ENCODE measurements at places on chromosomes 2 and 18. TPM values are rescaled to one million over a fixed set of nuclear protein-coding genes. Genes with fewer than 3 reads are reported as not detected.

- no peak for DNase-seq
Observed at GRCh38 chr2:74472945-74473258, 422 bp upstream of the MRPL53 start.

DNA sequence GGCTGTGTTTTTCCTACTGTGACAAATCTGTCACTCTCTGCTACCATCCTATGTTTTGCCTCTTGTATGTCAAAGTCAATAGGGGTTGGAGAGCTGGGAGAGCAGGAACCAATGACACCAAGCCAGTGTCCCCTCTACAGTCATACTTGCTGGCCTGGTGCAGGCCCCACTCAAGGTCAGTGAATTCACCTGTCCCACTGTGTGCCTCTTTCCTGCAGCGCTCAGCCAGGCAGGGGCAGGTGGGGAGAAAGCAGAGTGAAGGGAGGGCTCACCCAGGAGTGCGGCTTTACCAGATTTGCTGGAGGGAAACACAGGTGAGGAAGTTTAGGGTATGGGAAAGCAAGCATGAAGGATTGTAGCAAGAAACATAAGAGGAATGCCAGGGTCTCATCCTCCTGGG, 114.5 kb downstream of the GYPC start:
- DNase-seq: no peak

GRCh38 chr2:159807183-159808031, 9.4 kb upstream of the CD302 start:
- peak; percentile 46 for DNase-seq

DNA sequence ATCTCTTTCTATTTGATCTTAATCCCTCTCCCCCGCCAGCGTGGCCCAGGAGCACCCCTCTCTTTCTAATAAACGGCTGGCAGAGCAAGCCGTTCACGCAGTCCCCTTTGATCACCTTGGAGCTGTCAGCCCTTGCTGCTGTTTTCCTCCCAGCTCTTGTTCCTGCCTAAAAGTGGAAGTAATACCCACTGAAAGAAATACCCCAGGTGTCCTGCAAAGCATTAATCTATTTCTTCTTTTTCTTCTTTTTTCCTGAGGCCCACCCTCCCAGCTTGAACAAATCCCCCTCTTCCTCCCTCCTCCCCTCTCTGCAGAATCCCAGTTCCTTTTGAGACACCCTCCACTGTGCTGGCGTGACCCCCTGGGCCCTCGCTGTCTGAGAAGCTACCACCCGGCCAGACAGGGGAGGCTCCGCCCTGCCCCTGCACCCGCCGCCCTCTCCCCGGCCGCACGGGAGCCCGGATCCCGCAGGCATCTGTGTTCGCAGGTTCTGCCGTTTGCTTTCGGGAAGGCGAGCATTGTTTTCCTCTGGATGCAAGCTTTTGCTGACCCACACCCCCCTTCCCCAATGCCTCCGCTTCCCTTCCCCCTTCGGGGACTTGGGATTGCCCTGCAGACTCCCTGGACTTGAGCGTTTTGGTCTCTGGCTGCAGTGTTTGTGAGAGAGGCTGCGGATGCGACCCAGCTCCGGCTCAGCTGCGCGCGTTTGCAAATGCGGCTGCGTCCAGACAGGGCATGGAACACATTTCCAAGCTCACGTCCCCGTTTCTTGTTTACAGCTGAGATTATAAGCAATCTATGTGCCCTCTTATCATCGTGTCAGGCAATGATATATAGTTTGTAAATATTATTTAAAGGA, 631.5 kb downstream of the NYAP2 start:
- DNase-seq: peak; percentile 73

DNA sequence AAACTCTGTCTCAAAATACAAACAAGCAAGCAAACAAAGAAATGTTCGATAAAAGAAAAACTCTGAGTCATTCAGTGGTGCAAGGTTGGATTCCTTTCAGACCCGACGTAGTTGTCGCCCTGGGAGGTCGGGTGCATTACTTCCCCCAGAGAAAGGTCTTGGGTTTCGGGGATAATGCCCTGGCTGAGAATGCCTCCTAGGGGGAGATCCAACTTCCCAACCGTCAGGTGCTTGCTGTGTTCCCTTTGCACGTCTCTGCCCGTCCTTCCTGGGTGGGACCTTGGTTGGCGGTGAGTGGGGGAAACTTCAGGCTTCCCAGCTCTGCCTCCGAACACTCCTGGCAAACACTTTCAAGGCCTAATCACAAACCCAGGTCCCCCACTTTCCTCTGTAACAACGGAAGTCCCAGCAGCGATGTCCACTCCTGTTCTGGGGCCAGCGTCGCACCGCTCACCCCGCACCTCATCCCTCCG, 609 bp downstream of the TPGS2 start:
- DNase-seq: peak; percentile 62

GRCh38 chr2:196182439-196183171, 11.2 kb upstream of the STK17B start:
- DNase-seq: no peak

GRCh38 chr2:178088774-178089270, 16.2 kb upstream of the PDE11A start:
- no peak for DNase-seq

DNA sequence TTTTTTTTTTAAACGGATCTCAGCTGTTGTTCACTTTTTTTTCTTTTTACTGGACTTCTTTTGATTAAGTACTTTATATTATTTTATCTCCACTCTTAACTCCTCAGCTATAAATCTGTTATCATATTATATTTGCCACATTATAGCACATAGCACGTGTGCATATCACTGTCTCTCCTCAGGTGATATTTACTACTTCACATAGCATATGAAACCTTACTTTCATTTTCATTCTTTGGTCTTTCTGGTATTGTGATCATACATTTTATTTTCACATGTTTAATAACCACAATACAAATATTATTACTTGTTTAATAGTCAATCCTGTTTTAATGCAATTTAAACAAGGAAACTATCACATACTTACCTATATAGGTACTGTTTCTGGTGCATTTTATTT, 993.1 kb upstream of the TMEFF2 start:
- DNase-seq: no peak

DNA sequence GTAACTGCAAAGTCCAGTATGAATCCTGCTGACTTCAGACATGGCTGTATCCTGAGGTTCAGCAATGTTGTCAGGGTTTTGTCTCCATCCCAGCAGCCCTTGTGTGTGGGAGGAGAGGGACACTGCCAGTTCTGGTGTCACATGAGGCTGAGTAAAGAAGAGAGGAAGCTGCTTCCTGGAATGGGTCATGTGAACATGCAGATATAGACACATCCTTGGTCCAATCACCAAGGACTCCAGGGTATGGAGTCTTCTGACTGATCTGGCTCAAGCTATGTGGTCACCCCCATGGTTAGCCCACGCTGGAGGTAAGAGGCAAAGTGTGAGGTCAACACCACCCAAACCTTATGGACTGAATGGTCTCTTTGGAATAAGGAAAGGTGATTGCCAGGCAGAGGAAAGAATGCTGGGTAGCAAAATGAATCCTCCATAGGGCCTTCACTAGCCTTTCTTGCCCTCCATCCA, 134.4 kb upstream of the SLC1A4 start:
- DNase-seq: peak; percentile 35

- no peak for DNase-seq
Observed at GRCh38 chr18:51988277-51988676, 351.7 kb upstream of the DCC start.

DNA sequence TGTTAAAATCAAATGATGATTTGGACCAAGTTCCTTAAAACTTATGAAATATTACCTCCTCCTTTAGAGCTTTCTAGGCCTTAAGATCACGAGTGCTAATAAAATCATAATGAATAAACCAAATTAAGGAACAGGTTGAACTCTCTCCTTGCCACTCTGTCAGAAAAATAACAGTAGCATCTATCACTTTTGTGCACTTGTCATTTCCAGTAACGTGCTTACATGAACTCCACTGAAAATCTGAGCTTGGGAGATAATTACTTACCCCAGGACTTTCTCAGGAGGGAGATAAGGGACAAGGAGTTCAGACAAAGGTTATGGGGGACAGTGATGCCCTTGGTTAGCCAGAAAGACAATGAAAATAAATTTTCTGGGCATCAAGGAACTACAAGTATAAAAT, 36.0 kb downstream of the EPB41L3 start:
- no peak for DNase-seq

DNA sequence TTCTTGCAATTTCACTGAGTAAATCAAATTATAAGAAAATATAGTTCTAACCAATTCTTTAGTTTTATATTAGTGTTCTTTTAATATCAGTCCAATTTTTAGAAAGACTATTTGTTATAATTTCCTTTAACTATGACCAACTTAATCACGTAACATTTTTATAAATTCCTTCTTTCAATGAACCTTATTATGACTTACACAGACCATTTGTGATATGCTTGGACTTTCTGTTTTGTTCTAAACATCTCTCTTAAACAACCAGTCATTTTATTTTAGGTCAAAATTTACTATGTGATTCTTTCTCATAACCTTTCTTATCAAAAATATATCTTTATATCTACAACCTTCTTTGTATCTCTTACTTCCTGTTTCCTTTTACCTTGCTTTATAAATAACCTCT, 39.5 kb upstream of the DYNAP start:
- no peak for DNase-seq

SETBP1 gene
- 4.9 TPM for total RNA-seq

SULT6B1 gene
- not detected for total RNA-seq

DCDC2C gene
- not detected for total RNA-seq

POTEC gene
- not detected for total RNA-seq

All from fibroblast of lung (primary cell).